SK-N-DZ (cell line): ENCODE measurements at places on chromosomes 7 and 10.
A peak's percentile ranks its signal among the peaks of the same experiment; 100 is the strongest.

- DNase-seq, result no peak
These were observed 422.2 kb upstream of the ANKRD30A start for GRCh38 chr10:36703179-36703578.

DNA sequence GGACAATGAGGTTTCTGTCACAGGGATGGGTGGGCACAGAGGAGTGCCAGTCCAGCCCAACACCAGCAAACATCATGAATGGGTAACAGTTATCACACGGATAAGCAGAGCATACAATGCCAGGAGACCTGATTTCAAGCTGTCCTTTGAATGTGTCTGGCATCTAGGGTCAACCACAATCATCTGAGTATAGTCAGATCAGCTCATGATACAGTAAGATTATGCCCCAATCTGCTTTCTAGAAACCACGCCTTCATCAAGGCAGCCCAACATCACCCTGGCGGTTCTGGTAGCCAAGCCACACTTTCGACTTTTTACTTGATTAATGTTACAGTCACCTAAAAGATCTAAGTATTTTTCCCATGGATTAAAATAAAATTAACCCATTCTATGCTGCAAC is 10.5 kb downstream of the FAM171A1 start:
- DNase-seq, result no peak

DNA sequence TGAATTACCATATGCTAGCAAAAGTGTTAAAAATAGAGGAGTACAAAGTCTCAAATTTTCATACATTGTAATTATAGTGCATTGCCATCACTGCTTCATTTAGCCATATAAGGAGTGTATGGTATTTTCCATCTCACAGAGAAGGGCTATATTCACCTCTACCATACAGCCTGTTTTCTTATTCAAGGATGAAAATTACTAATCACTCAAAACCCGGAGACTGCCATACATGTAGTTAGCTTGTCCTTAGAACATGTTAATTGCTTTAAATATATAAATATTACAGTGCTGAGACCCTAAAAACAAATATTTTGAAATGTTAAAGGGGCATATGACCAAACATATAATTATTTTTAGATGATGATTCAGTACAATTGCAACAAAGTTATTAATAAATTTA is 49.4 kb downstream of the CPEB3 start:
- no peak for DNase-seq

DNA sequence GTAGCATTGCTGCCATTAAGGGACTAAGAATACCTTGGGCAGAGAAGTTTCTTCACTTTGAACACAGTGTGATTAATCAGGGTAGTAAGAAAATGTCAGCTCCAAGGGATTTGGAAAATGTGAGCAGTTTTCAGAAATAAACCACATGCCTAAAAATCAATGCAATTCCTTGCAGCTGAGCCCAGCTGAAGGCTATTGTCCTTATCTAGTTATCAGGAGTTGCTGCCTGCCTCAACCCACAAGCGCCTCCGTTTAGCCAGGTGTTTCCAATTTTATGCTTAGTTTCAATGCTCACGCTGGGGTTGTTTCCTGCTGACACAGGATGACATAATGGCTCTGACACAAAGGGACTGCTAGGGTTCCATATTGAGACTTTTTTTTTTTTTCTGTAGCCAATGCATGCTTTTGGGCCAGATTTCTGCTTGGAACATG is 132.3 kb upstream of the ANK3 start:
- DNase-seq, result peak; percentile 97

DNA sequence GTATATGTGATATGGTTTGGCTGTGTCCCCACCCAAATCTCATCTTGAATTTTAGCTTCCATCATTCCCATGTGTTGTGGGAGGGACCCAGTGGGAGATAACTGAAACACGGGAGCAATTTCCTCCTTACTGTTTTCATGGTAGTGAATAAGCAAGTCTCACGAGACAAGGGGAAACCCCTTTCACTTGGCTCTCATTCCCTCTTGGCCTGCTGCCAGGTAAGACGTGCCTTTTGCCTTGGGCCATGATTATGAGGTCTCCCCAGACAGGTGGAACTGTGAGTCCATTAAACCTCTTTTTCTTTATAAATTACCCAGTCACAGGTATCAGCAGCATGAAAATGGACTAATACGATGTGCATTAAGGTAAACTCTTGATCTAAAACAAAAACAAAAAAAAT is 357.1 kb upstream of the AOAH start:
- no peak for DNase-seq

DNA sequence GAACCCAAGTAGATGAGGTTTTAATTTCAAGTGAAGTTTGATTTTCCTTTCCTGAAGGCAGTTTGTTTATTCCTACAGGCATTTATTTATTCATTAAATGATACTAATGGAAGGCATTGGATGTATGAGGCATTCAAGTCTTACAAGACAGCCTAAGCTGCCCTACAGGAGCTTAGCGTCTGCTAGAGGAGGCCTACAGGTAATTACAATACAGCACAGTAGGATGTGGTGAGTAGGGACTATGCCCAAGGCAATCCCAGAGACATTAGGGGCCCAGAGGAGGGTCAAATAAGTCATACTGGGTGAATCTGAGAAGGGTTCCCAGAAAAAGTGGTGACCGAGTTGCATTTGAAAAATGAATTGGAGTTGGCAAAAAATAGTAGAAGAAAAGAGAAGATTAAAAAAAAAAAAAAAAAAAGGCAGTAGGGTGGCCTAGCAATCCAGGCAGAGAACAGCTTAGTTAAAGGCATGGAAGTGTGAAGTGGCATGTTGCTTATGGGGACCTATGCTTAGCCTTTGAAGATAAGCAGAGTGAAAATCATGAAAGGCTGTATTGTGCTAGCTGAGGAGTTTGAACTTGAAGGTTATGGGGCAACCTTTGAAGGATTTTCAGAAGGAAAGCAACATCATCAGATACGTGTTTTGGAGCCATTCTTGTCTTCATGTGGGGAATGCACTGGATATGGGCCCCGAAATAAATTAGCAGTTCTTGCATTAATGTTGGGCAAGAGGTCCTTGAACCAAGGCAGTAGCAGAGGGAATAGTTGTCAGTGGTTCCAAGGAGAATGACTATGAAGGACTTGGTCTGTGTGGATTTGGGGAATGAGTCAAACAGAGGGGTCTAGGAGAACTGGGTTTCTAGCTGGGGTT is 65.5 kb downstream of the SNX10 start:
- no peak for DNase-seq

DNA sequence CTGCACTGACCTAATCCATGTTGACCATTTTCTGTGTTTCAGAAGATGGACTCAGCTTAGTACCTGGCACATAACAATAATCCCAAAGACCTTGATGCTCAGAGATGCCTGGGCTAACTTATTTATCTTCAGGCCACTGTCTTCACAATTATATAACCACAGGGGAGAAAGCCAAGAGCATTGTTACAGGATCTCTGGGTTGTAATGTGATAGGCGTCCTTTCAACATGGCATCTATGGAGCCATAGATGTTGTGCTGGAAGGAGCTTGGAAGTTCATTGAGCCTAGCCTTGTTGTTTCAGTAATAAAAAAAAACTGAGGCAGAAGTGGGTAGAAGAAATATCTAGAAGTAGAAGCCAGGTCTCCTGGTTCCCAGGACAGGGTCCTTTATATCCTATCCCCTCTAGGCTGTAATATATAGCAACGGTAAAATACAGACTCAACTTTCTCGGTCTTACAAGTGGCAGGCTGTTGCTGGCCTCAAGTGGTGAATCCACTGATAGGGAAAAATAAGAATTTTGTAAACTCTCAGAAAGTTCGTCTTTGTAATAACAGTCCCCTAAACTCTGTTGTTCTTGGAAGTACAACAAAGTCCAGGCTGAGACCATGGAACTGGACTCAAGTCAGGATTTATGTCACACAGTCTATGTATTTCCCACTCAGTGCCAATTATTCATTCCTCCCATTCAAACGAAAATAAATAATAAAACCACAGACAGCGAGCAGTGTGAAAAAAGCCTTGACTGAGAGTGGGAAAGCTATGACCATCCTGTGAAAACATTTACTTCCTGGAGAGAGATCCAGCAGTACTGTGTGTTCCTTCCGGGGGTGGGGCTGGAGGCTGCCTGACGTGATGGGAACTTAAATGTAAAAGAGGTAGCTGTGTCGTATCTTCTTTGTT is 277.6 kb downstream of the REEP3 start:
- no peak for DNase-seq

DNA sequence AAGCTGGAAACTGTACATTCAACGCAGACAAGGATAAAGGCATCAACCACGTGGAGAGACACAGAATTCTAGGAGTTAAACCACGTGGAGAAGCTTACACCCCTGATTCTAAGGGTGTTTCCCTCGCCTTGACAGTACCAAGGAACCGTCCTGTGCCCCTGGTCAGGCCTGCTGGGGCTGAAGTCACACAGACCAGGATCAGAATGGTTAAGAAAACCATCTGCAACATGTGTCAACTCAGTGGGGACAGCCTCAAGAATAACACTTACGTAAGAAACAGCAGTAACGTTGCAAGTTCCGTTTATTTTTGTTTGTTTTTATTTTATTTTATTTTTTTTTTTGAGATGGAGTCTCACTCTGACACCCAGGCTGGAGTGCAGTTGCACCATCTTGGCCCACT is 55.6 kb downstream of the CHST15 start:
- no peak for DNase-seq

DNA sequence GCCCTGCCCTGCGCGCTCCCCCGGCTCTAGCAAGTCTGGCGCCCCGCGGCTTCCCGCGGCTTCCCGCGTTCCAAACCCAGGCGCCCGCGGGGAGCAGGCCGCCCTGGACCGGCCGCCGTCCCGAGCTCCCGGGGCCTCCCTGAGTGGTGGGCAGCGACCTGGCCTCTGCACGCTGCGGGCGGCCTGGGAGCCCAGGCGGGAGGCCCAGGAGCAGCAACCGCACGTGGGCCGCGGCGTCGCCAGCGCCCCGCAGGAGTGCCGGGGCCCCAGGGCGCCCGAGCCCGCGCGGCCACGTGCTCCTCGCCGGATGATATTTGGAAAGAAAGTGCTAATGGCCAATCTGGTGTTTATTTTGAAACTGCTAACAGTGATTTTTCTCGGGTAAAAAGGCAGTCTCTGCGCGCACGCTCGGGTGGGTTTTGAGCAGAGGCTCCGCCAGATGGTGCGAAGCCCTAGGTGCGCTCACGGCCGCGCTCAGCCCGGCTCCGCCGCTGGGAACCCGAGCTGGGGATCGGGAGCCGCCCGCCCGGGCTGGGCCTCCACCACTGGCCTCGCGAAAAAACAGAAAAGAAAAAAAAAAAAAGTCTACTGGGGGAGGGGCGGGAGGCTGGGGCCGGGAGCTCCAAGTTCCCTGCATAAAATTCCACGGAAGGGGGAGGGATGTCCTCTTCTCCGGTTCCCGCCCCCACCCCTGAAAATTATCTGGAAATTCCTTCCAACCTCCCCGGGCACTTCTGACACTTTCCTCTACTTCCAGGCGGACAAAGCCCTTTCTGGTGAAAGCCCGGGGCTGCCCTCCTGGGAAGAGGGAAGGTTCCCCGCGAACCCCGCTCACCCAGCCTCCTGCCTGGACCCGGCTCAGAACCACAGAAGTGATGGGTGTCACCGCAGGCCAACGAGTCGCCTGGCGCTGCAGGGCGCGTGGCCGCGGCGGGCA is 4.3 kb downstream of the EBF3 start:
- no peak for DNase-seq

DNA sequence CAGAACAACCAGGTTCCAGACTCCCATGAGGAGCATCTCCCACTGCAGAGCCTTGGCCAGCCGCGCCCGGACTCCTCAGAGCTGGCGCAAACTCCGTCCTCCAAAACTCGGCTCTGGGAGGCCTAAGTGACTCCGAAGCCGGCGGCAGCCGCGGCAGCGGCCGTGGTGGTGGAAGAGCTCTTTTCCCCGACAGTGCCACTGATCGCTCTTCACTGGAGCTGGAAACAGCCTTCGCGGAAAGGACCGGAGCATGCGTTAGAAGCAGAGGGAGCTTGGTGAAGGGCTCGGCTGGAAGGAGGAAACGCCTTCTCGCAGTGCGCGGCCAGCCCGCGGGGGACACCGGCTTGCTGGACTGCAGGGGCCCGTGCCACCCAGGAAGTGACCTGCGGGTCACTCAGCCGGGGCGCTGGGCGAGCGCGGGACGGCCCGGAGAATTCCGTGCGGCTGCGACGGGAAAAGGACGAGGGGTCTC is 5.0 kb upstream of the HOXA13 start:
- DNase-seq, result no peak

DNA sequence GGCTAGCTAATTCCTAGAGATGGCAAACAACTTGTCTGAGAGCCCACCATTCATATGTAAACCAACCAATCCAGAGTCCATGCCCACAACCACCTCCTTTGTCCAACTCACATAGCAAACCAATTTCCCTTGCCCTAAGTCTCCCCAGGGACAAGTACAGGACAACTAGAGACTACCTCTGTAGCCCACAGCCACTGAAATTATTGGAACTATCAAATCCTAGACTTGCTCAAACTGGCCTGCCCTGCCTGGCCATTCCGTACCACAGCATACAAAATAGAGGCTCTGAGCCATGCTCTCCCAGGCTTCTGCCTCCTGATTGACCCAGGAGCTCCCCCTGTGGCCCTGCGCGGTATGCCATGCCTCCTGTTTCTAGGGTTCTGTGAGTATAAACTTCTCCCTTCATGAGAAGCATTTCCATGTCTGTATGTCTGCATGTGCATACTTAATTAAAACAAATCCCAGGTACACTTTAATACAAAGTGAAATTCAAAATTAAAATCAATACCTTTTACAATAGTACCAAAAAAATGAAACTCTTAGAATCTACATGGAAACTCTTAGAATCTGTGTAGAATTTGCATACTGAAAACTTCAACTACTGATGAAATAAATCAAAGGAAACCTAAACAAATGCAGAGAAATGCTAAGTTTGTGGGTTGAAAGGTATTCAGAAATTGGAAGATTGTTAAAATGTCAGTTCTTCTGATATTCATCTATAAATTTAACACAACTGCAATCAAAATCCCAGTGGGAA is 4.0 kb upstream of the HECW1 start:
- peak; percentile 82 for DNase-seq

- no peak for DNase-seq
These were observed 285.4 kb downstream of the ACTR3B start for GRCh38 chr7:153044981-153045380.

DNA sequence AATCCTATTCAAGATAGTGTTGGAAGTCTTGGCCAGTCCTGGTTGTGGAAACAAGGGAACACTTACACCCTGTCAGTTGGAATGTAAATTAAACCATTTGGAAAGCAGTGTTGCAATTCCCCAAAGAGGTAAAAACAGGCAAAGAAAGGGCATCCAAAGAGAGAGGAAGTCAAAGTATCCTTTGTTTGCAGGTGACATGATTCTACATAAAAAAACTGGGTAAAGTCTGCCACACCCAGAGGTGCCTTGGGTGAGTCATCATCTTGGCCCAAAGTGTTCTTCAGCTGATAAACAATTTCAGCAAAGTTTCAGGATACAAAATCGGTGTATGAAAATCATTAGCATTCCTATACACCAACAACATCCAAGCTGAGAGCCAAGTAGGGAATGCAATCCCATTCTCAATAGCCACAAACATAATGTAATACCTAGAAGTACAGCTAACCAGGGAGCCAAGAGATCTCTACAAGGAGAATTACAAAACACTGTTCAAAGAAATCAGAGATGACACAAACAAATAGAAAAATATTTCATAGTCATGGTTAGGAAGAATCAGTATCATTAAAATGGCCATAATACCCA is 278.7 kb downstream of the SDK1 start:
- DNase-seq, result no peak
